Lower lobe of right lung (tissue), 2 donors: ENCODE measurements at places on chromosomes 7 and 10.
A peak's percentile ranks its signal among the peaks of the same experiment; 100 is the strongest.

DNA sequence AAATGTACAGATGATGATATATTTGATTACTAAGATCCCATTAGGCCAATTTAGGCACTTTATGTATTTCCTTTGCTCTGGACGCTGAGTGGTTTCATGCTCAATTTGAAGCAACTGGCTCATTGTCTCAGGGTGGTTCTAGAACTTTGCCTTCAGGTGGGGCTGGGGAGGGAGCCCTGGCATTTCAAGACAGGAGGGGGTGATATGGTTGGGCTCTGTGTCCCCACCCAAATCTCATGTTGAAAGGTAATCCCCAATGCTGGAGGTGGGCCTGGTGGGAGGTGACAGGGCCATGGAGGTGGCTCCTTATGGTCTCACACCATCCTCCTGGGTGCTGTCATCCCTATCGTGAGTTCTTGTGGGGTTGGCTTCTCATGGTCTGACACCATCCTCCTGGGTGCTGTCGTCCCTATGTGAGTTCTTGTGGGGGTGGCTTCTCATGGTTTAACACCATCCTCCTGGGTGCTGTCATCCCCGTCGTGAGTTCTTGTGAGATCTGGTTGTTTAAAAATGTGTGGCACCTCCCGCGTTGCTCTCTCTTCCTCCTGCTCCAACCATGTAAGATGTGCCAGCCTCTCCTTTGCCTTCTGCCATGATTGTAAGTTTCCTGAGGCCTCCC is 151.5 kb upstream of the KLF6 start:
- no peaks in the 10 kb centered on the region for H3K36me3 ChIP-seq
- peak overlapping the region; percentile 59 for H3K27ac ChIP-seq
- no peaks in the 10 kb centered on the region for H3K27me3 ChIP-seq
- DNase-seq, result no peak
- H3K4me1 ChIP-seq, result peaks cover 9% of the 10 kb centered on the region

DNA sequence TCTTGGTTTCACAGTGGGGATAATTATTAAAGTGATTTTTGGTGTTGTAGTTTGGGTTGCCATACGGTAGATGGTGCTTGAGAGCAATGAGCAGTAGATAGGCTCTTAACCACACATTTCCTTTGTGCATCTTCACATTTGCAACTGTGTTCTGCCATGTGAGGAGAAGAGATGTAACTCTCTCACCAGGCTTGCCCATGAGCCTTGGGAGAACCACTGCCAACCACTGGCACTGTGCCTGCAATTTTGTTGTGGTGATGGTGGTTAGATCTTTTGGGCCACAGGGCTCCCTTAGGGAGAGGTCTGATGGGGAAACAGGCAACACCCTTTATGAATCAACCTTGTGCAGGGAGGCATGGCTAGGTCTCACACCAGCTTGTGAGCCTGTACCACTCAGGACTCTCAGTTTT is 204.3 kb downstream of the CCDC7 start:
- no peaks in the 10 kb centered on the region for H3K27me3 ChIP-seq
- no peaks in the 10 kb centered on the region for H3K36me3 ChIP-seq
- H3K4me1 ChIP-seq, result no peaks in the 10 kb centered on the region
- no peak overlapping the region for H3K4me3 ChIP-seq
- no peak overlapping the region for H3K27ac ChIP-seq
- DNase-seq, result no peak

GRCh38 chr7:26574476-26574875 is 282.8 kb downstream of the SNX10 start:
- no peak for DNase-seq
- H3K4me3 ChIP-seq, result no peak overlapping the region
- no peaks in the 10 kb centered on the region for H3K4me1 ChIP-seq
- H3K27me3 ChIP-seq, result no peaks in the 10 kb centered on the region
- H3K27ac ChIP-seq, result no peak overlapping the region

DNA sequence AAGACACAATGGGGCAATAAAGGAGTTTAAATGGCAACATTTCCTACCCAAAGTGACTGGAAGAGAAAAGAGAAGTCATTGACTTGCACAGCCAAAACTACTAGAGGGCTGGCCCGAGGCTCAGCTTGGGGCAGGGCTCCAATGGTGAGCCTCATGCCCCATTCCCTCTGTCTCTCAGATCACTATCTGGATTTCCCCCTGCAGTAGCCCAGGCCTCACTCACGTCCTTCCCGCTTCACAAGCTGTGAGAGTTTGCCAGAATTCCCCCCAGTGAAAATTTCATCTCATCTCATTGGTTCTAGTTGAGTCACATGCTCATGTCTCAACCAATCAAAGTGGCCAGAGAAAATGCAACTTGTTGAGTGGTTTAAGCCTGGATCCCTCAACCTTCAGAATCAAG is 181.3 kb downstream of the WDR11 start:
- no peaks in the 10 kb centered on the region for H3K36me3 ChIP-seq
- DNase-seq, result no peak
- H3K27me3 ChIP-seq, result no peaks in the 10 kb centered on the region
- no peak overlapping the region for H3K27ac ChIP-seq
- no peak overlapping the region for H3K4me3 ChIP-seq

- H3K36me3 ChIP-seq, result peaks cover 10% of the 10 kb centered on the region
- no peaks in the 10 kb centered on the region for H3K4me1 ChIP-seq
- no peak overlapping the region for H3K27ac ChIP-seq
- no peak overlapping the region for H3K4me3 ChIP-seq
- no peak for DNase-seq
These were observed 89.9 kb downstream of the ZNF277 start for GRCh38 chr7:112296432-112296831.
